ENCODE measurements at places on chromosomes 2 and 18.

DNA sequence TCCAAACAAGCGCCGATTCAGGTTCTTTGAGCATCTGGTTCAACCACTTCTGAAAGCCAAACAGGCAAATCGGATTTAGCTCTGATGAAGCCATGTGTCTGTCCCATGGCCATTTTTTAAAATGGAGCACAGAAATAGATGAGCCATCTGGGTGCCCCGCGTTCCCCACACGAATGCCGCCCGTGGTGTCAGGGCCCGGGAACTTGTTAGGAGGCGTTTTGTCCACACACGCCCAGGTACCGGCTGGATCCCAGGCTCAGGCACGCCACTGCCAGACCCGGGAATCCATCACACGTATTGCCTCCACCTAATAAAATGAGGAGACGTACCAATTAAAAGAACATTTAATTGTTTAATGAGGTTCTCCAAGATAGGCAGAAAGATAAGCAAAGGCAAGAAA is 374.4 kb upstream of the SALL3 start:
- no peak for DNase-seq

DNA sequence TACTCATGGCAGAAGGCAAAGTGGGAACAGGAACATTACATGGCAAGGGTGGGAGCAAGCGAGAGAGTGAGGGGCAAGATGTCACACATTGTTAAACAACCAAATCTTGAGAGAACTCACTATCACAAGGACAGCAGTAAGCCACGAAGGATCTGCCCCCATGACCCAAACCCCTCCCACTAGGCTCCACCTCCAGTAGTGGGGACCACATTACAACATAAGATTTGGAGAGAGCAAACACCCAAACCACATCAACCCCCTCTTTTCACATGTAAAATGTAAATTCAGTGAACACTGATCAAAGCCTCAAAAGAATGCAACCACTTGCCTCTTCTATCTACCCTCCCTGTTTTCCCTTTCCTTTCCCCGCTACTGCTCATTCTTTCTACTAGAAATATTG is 43.6 kb upstream of the TNP1 start:
- no peak for DNase-seq

GRCh38 chr2:233259730-233260129 is 8.3 kb downstream of the ATG16L1 start:
- no peak for DNase-seq

DNA sequence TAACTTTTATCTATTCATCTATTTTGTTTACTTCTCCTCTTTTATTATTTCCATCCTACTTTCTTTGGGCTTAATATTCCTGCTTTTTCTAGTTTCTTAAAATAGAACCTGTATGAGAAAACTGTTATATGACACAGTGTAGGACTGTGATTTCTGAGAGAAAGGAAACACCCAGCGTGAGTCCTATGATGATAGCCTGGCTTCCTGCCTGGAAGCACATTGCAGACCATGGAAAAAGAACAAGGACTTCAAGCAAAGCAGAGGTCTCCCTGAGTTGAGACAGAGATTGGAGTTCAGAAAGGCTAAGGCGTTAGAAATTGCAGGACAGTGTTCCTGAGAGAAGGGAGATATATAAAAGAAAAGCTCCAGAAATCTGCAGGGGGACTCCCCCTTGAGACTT is 7.8 kb downstream of the RBM44 start:
- no peak for DNase-seq

GRCh38 chr2:33215299-33215698 is 261.1 kb upstream of the RASGRP3 start:
- peak; percentile 81 for DNase-seq

- no peak for DNase-seq
Observed at GRCh38 chr2:96436416-96436815, 68.7 kb downstream of the NEURL3 start.

GRCh38 chr2:166351319-166351718 is 24.4 kb downstream of the SCN9A start:
- no peak for DNase-seq

GRCh38 chr2:148252646-148253045 is 231.8 kb downstream of the MBD5 start:
- DNase-seq: no peak

DNA sequence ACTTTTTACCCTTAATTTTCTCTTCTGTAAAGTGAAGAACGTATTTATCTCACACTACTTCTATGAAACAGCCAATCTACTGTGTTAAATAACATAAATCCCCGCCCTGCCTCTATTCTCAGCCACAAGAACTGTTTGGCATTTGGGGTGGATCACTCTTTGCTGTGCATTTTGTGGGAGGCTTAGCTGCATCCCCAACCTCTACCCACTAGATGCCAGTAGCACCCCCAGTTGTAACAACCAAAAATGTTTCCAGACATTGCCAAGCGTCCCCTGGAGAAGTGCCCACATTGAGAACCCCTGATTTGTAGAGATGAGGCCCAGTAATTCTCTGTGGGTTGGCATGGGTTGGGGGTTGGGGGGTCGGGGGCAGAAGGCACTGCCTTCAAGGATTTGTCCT is 94.7 kb upstream of the BOD1L2 start:
- DNase-seq: no peak

GRCh38 chr2:37838541-37839167 is 86.4 kb upstream of the RMDN2 start:
- no peak for DNase-seq

DNA sequence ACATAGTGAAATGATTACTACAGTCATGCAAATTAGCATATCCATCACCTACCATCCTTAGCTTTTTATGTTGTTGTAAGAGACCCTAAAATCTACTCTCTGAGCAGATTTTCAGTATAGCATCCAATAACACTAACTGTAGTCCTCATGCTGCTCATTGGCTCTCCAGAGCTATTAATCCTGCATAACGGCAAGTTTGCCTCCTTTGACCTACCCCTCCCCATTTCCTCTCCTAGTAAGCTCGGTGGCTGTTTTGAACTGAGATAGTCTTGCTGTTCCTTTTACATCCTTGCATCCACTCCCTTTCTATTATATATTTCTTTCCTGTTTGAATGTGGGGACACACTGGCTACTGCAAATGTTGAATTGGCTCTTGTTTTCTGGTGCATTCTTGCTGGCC is 481.5 kb downstream of the TSN start:
- DNase-seq: no peak

DNA sequence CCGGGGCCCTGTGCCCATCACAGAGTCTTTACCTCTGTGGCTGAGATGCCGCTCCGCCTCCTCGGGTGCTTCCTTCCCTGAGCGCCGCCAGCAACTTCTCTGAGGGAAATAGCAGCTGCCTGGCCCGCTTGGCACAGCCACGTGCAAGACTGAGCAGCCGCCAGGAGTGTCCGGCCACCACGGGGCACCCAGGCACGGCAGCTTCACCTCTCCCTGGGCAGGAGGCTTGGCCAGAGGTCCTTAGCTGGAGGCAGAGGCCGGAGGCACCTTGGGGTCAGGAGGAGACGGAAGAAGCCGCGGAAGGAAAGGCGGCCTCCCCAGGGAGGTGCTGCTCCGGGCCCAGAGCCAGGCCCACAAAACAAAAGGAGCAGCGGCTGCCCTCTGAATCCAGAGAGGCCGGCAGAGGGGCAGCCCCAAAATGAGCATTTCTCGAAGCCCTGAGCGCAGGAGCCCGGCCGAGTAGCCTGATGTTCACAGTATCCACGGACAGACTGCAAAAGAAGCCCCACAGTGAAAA is 6.0 kb upstream of the LIMS2 start:
- no peak for DNase-seq

DNA sequence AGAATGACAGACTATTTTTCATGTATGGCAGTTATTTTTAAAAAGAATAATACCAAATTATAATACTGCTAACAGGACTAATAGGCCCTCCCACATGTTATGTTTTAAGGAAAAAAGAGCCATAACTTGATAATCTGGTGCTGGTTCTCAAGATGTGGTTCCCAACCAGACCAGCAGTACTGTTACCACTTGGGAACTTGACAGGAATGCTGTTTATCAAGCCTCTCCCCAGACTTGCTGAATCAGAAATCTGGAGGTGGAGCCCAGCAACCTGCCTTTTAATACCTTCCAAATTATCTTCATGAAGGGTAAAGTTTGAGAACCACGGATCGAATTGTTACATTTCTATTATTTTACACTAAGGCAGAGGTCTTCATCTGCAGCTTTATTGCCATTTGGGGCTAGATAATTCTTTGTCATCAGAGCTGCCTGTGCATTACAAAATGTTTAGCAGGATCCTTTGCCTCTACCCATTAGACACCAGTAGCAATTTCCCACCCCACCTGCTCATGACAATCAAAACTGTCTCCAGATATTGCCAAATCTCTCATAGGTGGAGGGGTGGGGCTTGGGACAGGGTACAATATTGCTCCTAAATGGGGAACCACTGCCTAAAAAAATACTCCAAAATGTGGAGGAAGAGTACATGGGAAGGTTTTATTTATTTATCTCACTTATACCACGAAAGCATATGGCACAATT is 629.6 kb downstream of the ARHGAP15 start:
- peak; percentile 71 for DNase-seq

DNA sequence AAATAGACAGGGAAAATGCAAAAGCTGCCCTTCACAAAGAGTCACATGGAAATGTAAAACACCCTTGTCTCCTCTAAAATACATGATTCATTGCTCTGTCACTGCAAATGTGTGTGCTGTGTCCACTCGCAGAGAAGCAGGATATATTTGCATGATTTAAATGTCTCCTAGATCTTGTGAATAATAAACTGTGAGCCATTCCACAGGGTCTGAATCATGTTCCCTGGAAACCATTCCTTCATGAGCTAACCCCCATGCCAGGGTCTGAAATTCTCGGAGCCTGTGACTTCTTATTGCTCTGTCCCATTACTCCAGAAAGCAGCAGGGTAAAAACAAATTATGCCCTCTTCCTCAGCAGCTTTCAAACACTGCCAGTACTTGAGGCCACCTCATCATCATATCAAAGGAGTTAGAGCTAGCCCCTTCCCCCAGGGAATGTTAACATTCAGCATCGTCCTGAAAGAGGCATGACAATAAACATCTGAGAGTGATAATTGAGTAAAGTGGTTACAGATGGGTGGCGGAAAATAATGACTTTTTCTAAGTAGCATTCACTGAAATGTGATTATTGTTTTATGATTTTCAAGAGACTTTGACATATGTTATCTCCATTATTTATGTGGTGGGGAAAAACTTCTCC is 11.7 kb upstream of the CNGA3 start:
- peak; percentile 91 for DNase-seq

GRCh38 chr2:79131687-79132086 is 11.4 kb downstream of the REG1A start:
- DNase-seq: no peak

- DNase-seq: peak; percentile 72
Observed at GRCh38 chr18:24995056-24995455, 356.9 kb downstream of the ZNF521 start.

DNA sequence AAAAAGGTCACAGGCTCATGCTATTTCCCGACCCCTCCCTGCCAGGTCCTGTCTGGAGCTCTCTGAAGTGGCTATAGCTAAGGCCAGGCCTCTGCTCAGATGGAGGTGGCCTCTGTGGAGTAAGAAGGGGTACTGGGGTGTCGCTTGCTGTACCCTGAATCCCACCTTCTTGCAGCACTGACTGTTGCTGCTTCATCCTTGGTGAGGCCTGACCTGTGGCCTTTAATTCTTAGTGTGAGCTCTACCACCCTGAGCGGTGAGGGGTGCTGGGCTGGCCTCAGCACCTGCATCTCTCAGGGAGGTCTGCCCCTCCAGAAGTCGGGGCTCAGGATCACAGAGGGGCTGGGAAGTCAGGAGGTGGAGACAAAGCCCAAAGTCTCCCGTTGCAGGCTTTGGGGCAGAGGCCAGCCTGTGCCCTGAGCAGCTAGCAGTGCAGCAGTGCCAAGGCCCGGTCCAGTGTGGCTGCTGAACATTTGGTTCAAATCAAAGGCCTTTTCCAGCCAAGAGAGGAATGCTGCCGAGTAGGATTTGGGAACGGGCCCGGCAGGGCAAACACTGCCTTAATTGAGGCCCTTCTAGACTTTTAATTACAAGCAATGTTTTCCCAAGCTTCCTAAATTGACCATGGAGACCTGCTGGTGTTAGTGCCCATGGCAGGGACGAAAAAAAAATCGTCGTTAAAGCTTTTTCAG is 133.5 kb upstream of the HAAO start:
- no peak for DNase-seq

GRCh38 chr18:32469190-32469651 is 1.5 kb downstream of the GAREM1 start:
- DNase-seq: peak; percentile 54

GRCh38 chr2:206203331-206203730 is 43.6 kb downstream of the EEF1B2 start:
- no peak for DNase-seq

DNA sequence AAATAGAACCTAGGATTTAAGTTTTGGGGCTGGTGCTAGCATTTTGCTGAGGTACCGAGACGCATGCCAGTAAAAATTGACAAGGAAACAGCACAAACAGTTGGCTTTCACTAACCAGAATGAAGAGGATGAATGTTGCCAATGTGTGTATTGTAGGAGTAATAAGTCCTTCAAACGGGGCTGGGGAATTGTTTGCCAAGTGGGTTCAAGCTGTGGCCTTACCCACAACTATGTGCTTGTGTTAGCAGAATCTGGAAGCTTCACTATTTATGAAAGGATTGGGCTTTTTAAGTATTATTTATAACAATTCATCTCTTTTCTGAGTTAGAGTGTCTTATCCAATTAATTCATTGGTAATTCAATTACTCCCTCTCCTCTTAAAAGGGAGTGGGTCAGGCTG is 15.0 kb upstream of the KIF5C start:
- no peak for DNase-seq

DNA sequence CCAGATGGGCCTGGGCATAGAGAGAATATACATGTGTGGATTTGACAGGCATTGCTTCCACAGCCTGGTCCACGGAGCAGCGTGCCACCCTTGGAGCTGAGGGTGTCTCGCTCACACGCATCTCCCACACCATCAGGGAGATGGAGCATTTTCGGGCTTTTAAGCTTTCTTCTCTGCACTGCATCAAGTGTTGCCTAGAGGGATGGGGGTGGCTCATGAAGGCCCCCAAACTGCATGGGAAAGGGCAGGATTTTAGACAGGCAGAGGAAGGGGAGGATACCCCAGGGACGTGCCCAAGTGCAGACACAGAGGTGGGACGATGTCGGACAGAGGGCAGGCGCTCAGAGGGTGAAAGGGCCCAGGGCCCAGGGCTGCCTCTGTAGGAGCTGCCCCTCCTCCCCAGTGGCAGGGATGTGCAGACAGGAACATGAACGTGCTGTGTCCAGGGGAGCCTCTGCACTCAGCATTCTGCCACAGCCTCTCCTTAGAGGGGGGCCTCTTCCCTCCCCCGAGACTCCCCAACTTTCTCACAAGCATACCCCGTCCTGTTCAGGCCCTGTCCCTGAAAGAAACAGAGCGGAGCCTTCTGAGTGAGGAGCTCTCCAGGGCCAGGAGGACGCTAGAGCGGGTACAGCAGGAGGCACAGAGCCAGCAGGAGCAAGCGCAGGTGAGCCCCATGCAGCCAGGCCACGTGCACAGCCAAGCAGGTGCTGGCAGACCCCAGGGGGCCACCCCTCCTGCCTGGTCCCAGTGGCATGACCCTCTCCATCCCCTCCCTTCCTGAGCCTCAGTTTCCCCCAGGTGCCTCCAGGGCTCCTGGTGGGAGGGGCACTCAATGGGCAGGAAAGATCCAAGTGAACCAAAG is 42.9 kb upstream of the SNED1 start:
- no peak for DNase-seq

DNA sequence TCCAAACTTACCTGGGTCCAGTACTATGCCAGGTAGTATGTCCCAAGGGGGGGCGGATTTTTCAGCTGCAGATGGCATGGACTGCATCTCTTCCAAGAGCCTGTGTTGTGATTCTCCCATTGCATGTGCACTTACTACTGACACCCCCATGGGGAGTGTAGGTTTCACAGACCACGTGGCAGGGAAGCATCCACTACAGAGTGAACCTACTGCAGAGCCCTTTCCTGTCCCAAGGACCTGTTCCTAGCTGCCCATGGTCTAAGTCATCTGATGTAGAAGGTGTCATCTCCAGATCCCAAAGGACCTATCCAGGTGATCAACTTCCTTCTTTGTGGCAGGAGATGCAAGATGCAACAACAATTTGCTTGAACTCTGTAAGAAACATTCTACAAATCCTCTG is 9.9 kb upstream of the SULT1C3 start:
- no peak for DNase-seq

Data from epithelial cell of esophagus (primary cell).